ENCODE measurements at places on chromosomes 16 and 17.
A peak's percentile ranks its signal among the peaks of the same experiment; 100 is the strongest.

DNA sequence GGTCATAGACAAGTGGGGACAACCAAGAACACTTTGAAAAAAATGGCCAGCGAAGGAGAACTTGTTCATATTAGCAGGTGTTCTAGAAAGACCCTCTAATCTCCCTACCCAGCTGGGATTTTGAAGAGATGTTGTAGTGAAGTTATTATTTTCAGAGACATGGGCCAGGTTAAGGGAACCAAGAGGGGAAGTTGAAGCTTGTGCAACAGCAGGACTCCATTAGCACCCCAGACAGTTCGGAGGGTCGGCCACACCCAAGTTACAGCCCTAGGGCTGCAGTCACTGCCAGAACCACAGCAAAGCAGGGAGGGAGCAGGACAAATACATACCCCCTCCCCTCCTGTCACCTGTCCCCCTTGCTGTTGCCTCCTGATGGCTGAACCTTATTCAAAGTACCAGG is 42.3 kb downstream of the WSB1 start:
- DNase-seq: no peak

DNA sequence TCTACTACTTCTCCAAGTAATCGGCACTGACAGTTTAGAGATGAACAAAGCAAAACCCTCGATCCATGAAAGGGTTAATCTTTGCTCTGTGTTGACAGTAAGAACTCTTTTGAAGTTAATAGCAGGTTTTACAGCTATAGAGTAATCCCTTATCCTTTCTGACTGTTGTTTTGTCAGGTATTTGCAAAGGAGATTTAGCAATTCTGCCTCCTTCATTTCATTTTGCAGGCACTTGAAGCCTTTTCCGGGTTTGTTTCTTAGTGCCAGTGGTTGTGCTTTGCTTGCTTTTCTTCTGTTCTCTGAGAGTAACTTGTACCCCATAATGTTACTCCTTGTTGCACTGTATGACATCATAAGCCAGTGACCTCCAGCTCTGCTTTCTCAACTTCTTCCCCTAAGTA is 64.5 kb downstream of the TANGO6 start:
- no peak for DNase-seq

GRCh38 chr16:1989209-1990100 is at the start of gene SYNGR3:
Gene SYNGR3, plus strand, starts transcription at chr16:1989970. Its CDS starts 133 bp downstream, at chr16:1990103.
- DNase-seq: no peak

DNA sequence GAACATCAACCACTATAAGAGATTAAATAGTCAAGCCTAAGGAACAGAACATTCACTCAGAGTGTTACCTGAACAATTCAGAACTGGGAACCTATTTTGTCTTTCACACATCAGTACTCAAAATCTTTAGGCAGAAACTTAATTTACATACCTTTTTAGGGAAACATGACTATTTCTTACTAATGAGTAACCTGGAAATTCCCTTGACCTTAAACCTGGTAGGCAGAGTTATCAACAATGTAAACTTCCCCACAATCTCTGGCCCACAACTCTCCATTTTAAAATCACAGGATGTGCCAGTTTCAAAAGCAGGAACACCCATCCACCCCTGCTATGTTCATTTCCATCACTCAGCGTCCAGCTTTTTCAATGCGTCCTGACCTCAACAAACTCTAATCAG is 132.9 kb upstream of the ANKFN1 start:
- no peak for DNase-seq

- DNase-seq: no peak
Observed at GRCh38 chr17:76565728-76566612, 19.7 kb downstream of the ST6GALNAC2 start.

DNA sequence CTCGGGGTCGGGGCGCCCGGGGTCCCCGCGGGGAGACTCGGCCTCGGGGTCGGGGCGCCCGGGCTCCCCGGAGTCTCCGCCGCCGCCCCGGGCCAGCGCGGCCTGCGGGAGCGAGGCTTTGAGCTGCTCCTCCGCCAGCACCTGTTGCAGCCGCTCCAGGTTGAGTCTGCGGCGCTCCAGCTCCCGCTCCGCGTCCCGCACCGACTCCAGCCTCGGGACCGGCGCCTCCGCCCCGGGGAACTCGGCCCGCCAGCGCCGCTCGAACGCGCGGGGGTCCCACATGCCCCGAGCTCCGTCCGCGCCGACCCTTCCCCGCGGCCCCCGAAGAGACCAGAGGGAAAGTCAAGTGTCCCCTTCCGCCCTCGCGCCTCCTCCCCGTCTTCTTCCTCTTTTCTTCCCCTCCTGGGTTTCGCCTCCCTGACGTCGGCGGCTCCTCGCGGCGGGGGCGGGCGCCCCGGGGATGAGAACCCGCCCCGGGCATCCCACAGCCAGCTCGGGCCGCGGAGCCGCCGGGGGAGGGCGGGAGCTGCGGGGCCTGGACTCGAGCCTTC is 40.8 kb upstream of the BHLHA9 start:
- DNase-seq: peak; percentile 53

DNA sequence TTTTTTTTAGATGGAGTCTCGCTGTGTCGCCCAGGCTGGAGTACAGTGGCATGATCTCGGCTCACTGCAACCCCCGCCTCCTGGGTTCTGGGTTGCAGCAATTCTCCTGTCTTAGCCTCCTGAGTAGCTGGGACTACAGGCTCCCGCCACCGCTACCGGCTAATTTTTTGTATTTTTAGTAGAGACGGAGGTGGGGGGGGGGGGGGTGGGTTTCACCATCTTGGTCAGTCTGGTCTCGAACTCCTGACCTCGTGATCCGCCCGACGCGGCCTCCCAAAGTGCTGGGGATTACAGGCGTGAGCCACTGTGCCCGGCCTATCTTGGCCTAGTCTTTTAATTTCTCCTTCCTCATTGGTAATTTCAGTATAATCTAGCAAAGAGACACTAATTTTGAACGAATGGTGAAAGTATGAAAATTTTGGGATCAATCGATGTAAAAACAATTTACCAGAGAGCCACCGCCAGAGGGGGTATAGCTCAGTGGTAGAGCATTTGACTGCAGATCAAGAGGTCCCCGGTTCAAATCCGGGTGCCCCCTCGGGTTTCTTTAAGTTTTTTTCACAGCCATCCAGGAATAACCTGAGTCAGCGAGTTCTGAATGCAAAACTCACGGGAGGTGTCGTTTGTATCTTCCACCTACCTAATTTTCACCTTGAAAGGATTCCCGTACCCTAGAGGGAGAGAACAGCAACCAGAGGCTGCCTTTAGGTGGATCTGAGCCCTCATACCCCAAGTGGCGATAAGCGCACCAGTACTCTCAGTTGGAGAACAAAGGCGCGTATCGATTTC is 2.5 kb upstream of the LASP1 start:
- peak; percentile 21 for DNase-seq

DNA sequence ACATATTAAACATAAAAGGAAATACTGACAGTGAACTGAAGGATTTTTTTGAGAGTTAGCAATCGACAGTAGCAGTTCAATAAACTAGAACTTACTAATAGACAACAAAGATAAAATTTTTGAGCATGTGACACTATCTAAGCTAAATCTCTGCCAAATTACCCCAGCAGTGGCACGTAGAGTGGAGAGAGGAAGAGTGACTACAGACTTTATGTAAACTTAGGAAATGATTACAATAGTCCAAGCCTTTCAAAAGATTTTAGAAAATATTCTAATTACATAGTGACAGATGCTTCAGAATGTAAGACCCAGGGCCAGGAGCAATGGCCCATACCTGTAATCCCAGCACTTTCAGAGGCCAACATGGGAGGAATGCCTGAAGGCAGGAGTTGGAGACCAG is 52.4 kb downstream of the CFDP1 start:
- no peak for DNase-seq

DNA sequence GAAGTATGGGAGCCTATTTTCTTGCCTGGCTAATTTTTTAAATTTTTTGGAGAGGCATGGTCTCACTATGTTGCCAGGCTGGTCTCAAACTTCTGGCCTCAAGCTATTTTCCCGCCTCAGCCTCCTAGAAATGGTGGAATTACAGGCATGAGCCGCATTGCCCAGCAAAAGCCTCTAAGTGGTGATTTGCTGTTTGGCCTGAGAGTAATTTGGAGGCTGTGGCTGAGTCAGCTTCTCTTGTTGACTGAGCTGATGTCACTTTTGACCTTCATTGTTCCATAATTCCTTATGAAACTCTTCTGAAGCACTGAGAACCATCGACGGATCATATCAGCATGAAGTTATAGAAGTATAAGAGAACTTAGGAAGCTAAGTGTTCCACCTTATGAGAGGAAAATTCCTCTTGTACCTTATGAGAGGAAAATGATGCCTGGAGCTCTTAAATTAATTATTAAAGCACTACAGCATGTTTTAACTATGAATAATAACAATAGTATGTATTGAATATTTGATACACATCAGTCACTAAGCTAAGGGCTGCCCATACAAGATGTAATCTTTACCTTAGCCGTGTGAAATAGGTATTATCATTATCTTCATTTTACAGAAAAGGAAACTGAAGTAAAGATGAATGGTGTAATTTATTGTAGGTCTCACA is 220.8 kb upstream of the MON1B start:
- no peak for DNase-seq

DNA sequence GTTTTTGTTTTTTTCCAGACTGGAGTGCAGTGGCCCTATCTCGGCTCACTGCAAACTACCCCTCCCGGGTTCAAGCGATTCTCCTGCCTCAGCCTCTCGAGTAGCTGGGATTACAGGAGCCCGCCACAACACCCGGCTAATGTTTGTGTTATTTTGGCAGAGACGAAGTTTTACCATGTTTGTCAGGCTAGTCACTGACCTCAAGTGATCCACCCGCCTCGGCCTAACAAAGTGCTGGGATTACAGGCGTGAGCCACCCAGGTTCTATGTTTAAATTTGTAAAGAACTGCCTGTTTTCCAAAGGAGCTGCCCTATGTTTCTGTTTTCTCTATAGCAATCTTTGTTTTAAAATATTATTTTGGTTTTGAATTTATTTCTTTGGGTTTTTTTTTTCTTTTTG is 13.8 kb upstream of the C16orf87 start:
- no peak for DNase-seq

- no peak for DNase-seq
Observed at GRCh38 chr17:78793968-78794367, 11.9 kb upstream of the CYTH1 start.

DNA sequence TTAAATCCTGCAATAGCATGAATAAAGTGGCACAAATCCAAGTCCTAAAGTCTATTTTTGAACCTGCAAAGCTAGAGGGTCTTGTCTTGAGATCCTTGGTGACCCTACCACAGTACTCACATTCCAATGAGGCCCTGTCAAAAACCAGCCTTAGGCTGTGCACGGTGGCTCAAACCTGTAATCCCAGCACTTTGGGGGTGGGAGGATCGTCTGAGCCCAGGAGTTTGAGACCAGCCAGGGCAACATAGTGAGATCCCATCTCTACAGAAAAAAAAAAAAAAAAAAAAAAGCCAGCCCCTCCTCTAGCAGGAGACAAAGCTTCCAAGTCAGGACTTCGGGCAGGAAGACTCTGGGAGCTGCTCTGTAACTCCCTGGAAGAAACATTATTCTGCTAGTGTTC is 16.3 kb downstream of the CYTH1 start:
- DNase-seq: no peak

- peak; percentile 94 for DNase-seq
Observed at GRCh38 chr17:43418441-43419374, 19.9 kb downstream of the ARL4D start.

- peak; percentile 81 for DNase-seq
Observed at GRCh38 chr16:27432558-27432957, 30.6 kb downstream of the IL21R start.

GRCh38 chr17:31859487-31860008 is 504 bp upstream of the COPRS start:
- DNase-seq: no peak

GRCh38 chr17:6867849-6868248 is 36.3 kb upstream of the TEKT1 start:
- no peak for DNase-seq

GRCh38 chr17:8954339-8954738 is 11.2 kb downstream of the PIK3R5 start:
- DNase-seq: no peak

DNA sequence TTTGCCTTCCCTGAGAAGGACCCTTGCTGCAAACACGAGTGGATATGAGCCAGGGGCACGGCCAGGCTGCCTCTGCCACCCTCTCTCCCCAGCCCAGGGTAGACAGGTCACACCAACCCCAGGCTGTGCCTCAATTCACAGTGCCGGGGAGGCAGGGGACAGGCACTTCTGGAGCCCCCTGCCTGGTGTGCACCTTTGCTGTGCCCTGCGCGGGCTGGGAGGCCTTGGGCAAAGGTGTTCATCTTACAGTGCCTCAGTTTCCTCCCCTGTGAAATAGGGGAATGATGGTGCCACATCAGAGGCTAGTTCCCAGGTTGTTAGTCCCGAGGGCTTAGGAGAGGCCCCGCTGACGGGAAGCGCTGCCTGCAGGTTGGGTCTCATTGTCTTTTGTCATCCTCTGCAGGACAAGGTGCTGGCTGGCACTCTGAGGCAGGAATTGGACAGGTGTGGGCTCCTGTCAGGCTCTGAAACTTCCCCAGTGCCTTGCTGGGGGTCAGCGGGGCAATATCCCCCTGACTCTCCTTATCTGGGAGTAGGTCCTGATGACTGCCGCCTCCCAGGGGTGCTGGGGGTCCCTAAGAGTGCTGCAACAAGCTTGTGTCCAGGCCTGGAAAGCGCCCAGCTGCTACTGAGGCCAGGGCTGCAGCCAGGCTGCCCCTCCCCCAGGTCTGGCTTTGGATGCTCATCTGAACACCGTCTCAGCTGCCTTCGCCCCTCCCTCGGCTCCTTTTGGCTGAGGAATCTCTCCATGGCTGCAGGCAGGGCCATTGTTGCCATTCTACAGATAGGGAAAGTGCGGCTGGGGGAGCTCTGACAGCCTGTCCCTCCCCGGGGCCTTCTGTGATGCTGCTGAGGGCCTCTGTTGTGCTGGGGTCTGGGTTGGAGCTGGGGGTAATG is 3.1 kb downstream of the PRSS21 start:
- no peak for DNase-seq

DNA sequence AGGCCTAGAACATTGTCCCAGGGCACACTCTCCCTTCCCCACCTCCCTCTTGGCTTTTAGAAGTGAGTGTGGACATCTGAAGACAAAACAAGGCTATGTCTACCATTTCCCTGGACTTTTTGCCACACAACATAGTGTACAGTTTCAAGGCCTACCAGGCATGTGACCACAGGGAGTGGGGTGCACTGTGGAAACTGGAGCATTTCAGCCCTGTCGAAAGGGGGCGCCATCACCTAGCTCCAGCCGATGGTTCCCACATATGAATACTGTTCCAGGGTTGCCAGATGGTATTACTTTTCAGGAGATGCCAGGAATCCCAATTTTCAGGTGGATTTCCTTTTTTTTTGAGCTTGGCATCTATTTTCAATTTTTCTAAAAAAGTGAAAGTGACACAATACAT is 140.7 kb downstream of the KATNIP start:
- peak; percentile 69 for DNase-seq

All from AG08395 (cell line).